ENCODE measurements at places on chromosomes 16 and 17. TPM values are rescaled to one million over a fixed set of nuclear protein-coding genes. Genes with fewer than 3 reads are reported as not detected.

- H3K4me1 ChIP-seq = no peaks in the 10 kb centered on the region
- no peaks in the 10 kb centered on the region for H3K27me3 ChIP-seq
- no peaks in the 10 kb centered on the region for H3K36me3 ChIP-seq
- no peak overlapping the region for H3K4me3 ChIP-seq
- no peak for DNase-seq
- H3K27ac ChIP-seq = no peak overlapping the region
These were observed 23.9 kb downstream of the ARHGAP27 start for GRCh38 chr17:45408611-45409421.

DNA sequence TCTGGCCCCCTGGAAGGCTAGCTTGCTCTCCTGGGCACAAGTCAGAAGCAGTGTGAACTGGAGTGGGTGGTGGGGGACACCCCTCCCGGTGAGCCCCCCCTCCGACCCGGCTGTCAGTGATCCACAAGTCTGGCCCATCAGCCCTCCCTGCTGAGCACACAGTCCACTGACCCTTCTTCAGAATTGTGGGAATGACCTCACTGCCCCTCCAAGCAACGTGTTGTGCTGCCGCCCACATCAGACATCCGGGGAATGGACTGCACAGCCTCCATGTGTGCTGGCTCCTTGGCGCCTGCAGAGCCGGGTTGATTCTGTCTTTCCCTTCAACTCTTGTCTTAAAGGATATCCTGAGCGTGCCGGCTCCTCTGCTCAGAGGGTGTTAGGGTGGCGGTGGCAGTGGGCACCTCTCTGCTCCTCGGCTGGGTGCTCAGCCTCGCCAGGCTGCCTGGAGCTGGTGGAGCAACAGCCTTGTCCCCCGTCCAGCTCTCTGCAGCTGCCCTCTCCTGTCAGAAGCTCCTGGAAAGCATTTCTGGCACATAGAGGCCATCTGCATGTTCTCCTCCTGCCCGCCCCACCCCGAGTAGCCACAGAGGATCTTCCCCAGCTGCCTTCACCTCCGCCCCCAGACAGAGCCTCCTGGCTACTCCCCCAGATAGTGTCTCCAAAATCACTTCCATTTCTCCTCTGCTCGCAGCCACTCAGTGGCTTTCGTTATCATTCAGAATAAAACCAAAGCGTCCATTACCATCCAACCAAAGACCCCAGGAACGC lies 19.8 kb downstream of the NPTX1 start:
- DNase-seq = peak; percentile 67
- peaks cover 29% of the 10 kb centered on the region for H3K4me1 ChIP-seq
- H3K27ac ChIP-seq = peak overlapping the region; percentile 98
- H3K36me3 ChIP-seq = no peaks in the 10 kb centered on the region

DNA sequence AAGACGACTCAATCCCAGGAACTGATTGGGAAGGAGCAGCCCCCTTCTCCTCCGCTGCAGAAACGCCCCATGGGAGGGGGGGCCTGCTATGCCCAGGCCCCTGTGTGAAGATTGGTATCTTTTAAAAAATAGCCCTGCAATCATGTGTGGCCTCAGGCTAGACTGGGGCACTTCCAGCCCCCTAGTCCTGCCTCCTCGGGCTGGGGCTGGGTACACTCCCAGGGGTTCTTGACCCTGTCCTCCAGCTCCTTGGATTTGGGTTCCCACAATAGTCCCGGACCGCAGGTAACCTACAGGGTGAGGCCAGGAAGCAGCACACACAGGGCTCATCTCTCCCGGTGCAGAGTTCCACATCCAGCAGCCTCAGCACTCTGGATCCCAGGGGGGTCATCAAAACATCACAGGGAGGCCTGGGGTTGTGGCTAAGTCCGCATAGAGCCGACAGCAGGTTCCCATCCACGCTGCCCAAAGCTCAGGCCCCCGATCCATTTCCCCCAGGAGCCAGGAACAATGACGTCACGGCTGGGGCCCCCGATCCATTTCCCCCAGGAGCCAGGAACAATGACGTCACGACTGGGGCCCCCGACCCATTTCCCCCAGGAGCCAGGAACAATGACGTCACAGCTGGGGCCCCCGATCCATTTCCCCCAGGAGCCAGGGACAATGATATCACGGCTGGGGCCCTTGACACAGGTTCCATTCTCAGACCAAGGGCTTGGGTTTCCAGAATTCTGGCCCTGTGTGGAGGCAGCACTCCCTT lies 202.4 kb downstream of the IRF8 start:
- no peak overlapping the region for H3K4me3 ChIP-seq
- no peaks in the 10 kb centered on the region for H3K27me3 ChIP-seq

DNA sequence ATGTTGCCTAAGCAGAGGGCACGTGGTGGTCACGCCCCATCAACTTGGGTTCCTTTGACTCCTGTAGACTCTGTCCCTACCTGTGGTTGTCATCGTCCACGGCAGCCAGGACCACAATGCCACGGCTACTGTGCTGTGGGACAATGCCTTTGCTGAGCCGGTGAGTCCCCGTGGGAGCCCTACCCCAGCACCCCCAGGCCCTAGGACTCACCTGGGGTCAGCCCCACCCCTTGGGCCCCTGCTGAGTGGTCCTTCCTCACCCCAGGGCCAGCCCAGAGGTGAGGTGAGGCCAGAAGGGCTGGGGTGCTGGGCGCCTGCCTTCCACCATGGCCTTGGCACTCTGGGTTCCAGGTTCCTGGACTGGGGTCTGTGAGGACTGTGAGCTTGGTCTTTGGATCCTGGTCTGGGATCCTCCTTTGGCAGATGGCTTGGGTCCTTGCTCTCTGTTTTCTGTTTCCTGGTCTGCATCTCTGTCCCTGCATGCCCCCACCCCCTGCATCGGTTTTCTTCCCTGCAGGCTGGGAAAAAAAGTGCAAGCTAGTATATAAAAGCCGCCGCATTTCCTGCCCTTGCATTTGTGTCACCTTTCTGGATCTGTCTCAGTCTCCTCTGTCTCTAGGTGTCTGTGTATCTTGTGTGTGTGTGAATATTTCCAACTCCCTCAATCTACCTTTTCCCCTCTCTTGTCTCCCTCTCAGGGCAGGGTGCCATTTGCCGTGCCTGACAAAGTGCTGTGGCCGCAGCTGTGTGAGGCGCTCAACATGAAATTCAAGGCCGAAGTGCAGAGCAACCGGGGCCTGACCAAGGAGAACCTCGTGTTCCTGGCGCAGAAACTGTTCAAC lies 17.5 kb downstream of the STAT5A start:
- peaks cover 23% of the 10 kb centered on the region for H3K4me1 ChIP-seq
- H3K4me3 ChIP-seq = no peak overlapping the region
- no peaks in the 10 kb centered on the region for H3K27me3 ChIP-seq

DOK4 gene
- 25.3 TPM for total RNA-seq

TRIM25 gene
- total RNA-seq = 76.3 TPM

DNA sequence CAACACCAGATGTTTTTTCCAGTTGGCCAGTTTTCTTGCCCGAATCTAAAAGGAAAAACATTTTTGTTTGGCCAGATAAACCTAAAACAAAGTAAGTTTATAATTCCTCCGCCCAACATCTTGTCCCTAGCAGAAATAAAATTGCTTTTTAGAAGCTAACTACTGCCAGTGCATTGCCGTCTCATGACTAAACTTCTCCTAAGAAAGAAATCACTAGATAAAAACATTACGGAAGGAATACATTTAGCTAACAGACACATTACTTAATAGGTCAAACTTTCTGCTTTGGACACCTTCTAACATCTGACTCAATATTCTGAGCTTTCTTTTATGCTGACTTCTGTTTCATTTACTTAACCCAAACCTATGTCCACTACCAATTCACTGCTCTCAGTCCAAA lies 36.2 kb downstream of the FBXL20 start:
- H3K4me3 ChIP-seq = no peak overlapping the region
- H3K27me3 ChIP-seq = no peaks in the 10 kb centered on the region
- peaks cover 25% of the 10 kb centered on the region for H3K4me1 ChIP-seq
- no peaks in the 10 kb centered on the region for H3K36me3 ChIP-seq
- DNase-seq = no peak

BAHCC1 gene
- total RNA-seq = 29.2 TPM

DNA sequence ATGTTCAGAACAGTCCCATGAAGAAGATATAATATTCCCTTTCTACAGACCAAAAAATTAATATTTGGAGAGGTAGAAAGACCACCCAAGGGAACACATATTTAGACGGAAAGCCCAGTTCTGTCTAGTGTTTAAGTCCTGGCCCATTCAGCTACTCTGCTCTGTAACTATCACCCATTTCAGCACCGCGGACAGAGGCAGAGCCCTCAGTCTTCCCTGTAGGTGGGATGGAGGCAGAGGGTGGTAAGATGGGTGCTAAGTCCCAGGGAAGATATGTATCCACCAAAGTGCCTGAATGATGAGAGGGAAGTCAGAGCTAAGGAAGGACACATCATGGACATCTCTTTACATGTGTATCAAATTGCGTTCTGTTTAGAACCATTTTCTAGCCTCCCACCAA lies 27.8 kb upstream of the C16orf78 start:
- no peak overlapping the region for H3K27ac ChIP-seq
- no peaks in the 10 kb centered on the region for H3K36me3 ChIP-seq
- H3K27me3 ChIP-seq = no peaks in the 10 kb centered on the region
- no peak overlapping the region for H3K4me3 ChIP-seq
- DNase-seq = no peak

- no peaks in the 10 kb centered on the region for H3K4me1 ChIP-seq
- no peak for DNase-seq
- no peak overlapping the region for H3K27ac ChIP-seq
- no peaks in the 10 kb centered on the region for H3K27me3 ChIP-seq
These were observed 55.3 kb downstream of the NOG start for GRCh38 chr17:56648806-56649205.

Measured in testis (tissue), 5 donors.